ENCODE measurements at places on chromosomes 2 and 18.

DNA sequence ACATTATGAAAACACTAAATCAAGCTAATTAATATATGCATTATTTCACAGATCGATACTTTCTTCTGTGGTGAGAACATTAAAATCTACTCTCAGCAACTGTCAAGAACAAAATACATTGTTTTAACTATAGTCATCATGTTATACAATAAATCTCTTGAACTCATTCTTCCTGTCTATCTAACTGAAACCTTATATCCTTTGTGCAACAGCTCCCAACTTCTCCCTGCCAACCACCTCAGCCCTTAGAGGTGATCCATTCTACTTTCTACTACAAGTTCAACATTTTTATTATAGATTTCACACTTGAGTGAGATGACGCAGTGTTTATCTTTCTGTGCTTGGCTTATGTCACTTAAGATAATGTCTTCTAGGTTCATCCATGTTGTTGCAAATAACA is 535.2 kb upstream of the CRIM1 start:
- H3K4me1 ChIP-seq, result no peaks in the 10 kb centered on the region
- no peak overlapping the region for H3K4me3 ChIP-seq
- DNase-seq, result no peak
- H3K27me3 ChIP-seq, result no peaks in the 10 kb centered on the region
- H3K27ac ChIP-seq, result no peak overlapping the region

- no peaks in the 10 kb centered on the region for H3K36me3 ChIP-seq
- DNase-seq, result no peak
- H3K4me1 ChIP-seq, result no peaks in the 10 kb centered on the region
Observed at GRCh38 chr18:49933530-49934128, 120.3 kb upstream of the ACAA2 start.

- H3K4me1 ChIP-seq, result no peaks in the 10 kb centered on the region
- no peak for DNase-seq
- no peak overlapping the region for H3K27ac ChIP-seq
- no peak overlapping the region for H3K4me3 ChIP-seq
Observed at GRCh38 chr2:24315669-24316068, 44.7 kb downstream of the ITSN2 start.

DNA sequence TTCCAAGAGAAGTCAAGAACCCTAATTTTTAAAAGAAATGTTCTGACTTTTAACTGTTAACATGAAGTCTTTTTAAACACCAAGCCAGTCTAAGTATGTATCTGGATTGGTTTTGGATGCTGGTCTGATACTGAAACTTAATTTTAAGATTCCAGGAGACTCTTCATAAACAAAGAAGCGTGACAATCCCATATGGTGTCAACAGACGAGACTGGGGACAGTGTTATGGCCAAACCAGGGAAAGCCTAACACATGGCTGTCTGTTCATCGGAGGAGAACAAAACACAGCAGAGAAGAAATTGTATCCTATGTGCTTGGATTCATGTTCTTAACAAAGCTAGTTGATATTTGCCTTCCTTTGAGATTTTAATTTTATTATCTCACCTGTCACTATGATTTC is 80.5 kb upstream of the UPP2 start:
- DNase-seq, result no peak
- no peak overlapping the region for H3K4me3 ChIP-seq
- H3K27me3 ChIP-seq, result no peaks in the 10 kb centered on the region
- H3K36me3 ChIP-seq, result no peaks in the 10 kb centered on the region

DNA sequence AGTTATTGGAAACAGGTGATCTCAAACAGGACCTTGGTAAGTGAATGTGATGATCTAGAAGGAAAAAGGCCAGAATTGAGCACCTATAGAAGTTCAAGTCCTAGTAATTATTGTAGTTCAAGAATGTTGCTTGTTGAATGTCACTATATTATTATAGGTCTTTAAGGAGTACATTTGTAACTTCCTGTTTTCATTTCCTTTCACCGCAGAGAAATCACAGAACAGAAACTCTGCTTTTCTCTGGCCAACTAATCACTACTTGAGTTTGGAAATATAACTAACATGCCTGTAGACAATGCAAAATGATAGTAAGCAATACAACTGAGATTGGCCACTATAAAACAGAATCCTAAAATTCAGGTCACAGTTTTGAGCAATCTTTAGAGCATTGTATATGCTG is 61.8 kb upstream of the EFEMP1 start:
- H3K4me3 ChIP-seq, result no peak overlapping the region
- H3K27ac ChIP-seq, result no peak overlapping the region
- H3K36me3 ChIP-seq, result no peaks in the 10 kb centered on the region

DNA sequence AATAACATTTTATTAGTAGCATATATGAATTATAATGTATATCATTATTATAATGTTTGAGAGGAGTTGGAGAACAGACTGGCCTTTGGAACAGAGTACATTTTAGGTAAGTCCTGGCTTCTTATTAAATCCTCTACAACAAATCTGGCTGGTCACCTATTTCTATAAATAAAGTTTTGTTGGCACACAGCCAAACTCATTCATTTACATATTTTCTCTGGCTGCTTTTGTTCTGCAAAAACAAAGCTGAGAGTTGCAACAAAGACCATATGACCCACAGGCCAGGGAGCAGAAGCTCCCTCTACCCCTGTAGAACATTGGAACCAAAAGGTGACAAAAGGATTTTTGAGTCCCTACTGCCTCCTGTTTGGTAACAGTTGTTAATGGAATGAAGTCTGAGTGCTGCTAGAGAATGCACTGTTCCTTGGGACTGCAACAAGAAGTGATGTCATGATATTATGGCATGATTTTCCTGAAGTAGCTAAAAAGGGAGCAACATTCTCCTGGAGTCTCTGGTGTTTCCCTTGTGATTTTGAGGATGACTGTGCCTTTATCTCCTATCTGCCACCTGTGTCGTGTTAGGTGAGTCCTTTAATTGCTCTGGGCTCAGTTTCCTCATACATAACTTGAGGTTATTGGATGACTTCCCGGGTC is 22.0 kb upstream of the SP9 start:
- H3K36me3 ChIP-seq, result no peaks in the 10 kb centered on the region
- no peak for DNase-seq
- H3K4me3 ChIP-seq, result no peak overlapping the region
- H3K27me3 ChIP-seq, result no peaks in the 10 kb centered on the region

DNA sequence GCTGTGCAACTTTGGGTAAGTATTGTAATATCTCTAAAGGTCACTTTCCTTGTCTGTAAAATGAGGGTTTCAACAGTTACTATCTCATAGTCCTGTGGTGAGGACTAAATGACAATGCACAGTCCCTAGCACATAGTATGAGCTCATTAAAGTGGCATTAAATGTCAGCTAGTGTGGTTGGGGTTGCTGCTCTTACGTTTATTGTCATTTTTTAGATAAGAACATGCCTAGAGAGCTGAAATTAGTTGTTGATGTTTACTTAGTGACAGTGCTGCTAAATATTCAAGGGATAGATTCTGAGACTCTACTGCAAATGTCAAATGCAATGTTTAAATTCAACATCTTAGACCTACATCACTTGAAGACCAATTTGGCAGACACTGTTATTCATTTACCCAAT is 356.1 kb upstream of the ETAA1 start:
- peaks cover 4% of the 10 kb centered on the region for H3K27me3 ChIP-seq
- no peak overlapping the region for H3K4me3 ChIP-seq
- H3K36me3 ChIP-seq, result no peaks in the 10 kb centered on the region
- no peaks in the 10 kb centered on the region for H3K4me1 ChIP-seq
- no peak overlapping the region for H3K27ac ChIP-seq

DNA sequence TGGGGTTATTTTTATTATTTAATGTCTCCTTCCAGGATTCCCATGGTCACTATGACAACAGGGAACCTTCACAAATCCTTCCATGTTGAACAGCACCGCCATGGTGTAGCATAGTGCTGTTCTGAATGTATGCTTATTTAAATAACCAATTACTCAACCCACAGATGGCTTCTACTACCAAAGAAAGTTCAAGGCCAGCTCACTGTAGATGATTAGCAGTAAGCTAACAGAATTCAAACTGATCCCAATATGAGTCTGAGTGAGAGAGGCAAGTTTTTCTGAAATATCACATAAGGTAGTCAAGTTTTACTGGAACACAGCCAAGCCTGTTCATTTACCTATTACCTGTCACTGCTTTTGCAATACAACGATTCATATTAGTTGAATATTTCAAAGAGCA is 51.2 kb downstream of the CLASP1 start:
- no peaks in the 10 kb centered on the region for H3K27me3 ChIP-seq
- H3K27ac ChIP-seq, result no peak overlapping the region
- DNase-seq, result no peak

DNA sequence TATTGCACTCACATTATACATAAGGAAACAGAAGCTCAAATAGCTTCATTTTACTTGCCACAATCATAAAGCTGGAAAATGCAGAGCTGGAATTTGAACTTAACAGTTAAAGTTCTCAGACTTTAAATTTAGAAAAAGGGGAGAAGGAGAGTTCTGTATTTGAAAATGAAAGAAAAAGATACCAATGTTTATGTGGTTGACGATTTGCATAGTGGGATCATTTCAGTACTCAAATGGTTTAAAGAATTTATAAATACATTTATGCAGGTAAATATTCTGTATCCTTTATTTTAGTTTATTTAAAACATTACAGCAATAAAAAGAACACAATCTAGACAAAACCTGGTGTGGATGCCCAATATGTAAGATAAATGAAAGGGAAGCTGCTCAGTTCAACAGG is 25.5 kb upstream of the STAT4 start:
- H3K4me1 ChIP-seq, result peaks cover 10% of the 10 kb centered on the region
- no peak overlapping the region for H3K4me3 ChIP-seq
- no peak overlapping the region for H3K27ac ChIP-seq
- H3K27me3 ChIP-seq, result no peaks in the 10 kb centered on the region
- H3K36me3 ChIP-seq, result no peaks in the 10 kb centered on the region

- no peak for DNase-seq
- no peak overlapping the region for H3K27ac ChIP-seq
Observed at GRCh38 chr2:99779276-99779675, 289.5 kb upstream of the REV1 start.

- H3K4me1 ChIP-seq, result peaks cover 9% of the 10 kb centered on the region
- H3K27ac ChIP-seq, result peak overlapping the region; percentile 50
- H3K4me3 ChIP-seq, result peak overlapping the region; percentile 93
- no peaks in the 10 kb centered on the region for H3K27me3 ChIP-seq
- H3K36me3 ChIP-seq, result no peaks in the 10 kb centered on the region
Observed at GRCh38 chr2:73385123-73385503, 523 bp upstream of the ALMS1 start.

DNA sequence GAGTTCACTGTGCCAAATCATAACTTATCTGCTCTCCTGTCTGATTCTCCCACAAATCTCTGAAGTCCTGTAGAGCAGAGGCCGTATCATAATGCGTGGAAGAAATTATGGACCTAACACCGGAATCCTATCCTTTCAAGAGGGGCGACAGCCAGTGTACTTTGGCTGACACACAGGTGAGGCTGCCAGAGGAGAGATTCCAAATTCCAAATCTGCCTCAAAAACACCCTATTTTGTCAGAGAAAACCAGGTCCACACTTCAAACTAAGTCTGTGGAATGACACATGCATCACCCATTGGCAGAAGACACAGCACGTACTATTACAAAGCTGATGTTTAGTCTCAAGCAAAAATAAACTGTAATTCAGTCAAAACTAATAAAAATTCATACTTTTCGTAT is 139.2 kb upstream of the PID1 start:
- no peaks in the 10 kb centered on the region for H3K27me3 ChIP-seq
- H3K4me3 ChIP-seq, result no peak overlapping the region
- no peak for DNase-seq
- H3K4me1 ChIP-seq, result peaks cover 21% of the 10 kb centered on the region

GRCh38 chr18:23632615-23633014 is 30.1 kb downstream of the ANKRD29 start:
- DNase-seq, result no peak
- no peaks in the 10 kb centered on the region for H3K36me3 ChIP-seq
- no peak overlapping the region for H3K27ac ChIP-seq
- H3K27me3 ChIP-seq, result no peaks in the 10 kb centered on the region
- H3K4me3 ChIP-seq, result no peak overlapping the region

DNA sequence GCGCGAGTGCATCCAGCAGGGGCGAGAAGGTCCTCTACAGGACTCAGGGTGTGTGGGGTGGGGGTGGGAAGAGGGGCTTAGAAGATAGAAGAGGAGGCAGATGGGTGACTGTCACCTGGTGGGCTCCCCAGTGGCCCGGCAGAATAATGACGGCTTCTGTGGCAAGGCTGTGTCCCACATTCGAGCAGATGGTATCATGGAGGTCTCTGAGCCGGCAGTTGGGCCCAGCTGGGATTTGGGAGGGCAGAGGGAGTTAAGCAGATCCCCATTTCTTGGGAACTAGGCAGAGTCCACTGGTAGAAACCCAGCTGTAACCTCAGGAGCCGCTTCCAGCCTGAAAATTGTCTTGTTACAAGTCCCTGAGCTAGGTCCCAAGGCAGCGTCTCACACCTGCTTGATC is 28.4 kb upstream of the DTNB start:
- H3K27me3 ChIP-seq, result no peaks in the 10 kb centered on the region
- DNase-seq, result no peak
- peaks cover 19% of the 10 kb centered on the region for H3K4me1 ChIP-seq

- no peaks in the 10 kb centered on the region for H3K4me1 ChIP-seq
- H3K27ac ChIP-seq, result no peak overlapping the region
- H3K4me3 ChIP-seq, result no peak overlapping the region
Observed at GRCh38 chr2:147320146-147320545, 524.7 kb upstream of the ACVR2A start.

GRCh38 chr2:95309599-95309998 is 12.5 kb downstream of the KCNIP3 start:
- no peak overlapping the region for H3K27ac ChIP-seq
- H3K36me3 ChIP-seq, result no peaks in the 10 kb centered on the region
- no peaks in the 10 kb centered on the region for H3K4me1 ChIP-seq
- no peak overlapping the region for H3K4me3 ChIP-seq

- no peak overlapping the region for H3K27ac ChIP-seq
- H3K4me3 ChIP-seq, result no peak overlapping the region
- no peaks in the 10 kb centered on the region for H3K27me3 ChIP-seq
- H3K4me1 ChIP-seq, result peaks cover 9% of the 10 kb centered on the region
Observed at GRCh38 chr2:236946871-236947270, 138.8 kb upstream of the COPS8 start.

DNA sequence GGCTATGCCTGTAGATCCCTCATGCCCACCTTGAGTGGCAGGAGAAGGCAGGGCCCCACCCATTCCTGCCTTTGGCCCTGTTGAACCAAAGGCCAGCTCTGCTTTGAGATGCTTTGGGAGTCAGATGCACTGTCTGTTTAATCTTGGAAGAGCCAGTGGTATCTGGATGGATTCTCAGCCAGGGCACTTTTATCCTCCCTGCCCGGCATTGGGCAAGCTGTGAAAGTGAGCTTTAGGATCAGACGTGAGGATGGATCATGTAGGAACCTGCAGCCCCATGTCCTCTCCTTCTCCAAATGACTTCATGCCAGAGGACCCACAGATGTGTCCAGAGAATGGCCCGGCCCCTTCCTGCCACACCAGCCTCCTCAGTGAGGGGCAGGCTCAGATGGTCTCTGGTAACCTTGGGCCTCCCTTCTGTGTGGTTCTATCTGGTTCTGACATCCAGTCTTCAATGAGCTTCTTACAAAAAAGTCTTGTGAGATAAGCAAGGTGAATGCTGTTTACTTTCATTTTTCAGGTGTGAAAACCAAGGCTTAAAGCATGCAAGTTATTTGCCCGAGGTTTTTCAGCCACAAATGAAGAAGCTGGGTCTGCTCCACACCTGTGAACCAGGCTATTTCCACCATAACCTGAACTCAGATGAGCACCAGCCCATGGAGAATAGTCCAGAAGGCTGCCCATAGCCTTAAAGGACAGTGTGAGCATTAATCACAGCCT is 123.8 kb downstream of the KCTD1 start:
- H3K27me3 ChIP-seq, result no peaks in the 10 kb centered on the region
- H3K4me3 ChIP-seq, result no peak overlapping the region
- no peak overlapping the region for H3K27ac ChIP-seq
- no peak for DNase-seq
- no peaks in the 10 kb centered on the region for H3K36me3 ChIP-seq

- H3K36me3 ChIP-seq, result no peaks in the 10 kb centered on the region
- DNase-seq, result no peak
- no peak overlapping the region for H3K27ac ChIP-seq
- H3K4me3 ChIP-seq, result no peak overlapping the region
- H3K27me3 ChIP-seq, result no peaks in the 10 kb centered on the region
- peaks cover 13% of the 10 kb centered on the region for H3K4me1 ChIP-seq
Observed at GRCh38 chr2:39581866-39582265, 83.9 kb upstream of the TMEM178A start.
